ENCODE measurements at places on chromosomes 3 and 15.

- no peak for DNase-seq
These were observed 596 bp downstream of the BTD start for GRCh38 chr3:15602146-15602536.

GRCh38 chr3:157170861-157171260 is 10.9 kb upstream of the CCNL1 start:
- no peak for DNase-seq

DNA sequence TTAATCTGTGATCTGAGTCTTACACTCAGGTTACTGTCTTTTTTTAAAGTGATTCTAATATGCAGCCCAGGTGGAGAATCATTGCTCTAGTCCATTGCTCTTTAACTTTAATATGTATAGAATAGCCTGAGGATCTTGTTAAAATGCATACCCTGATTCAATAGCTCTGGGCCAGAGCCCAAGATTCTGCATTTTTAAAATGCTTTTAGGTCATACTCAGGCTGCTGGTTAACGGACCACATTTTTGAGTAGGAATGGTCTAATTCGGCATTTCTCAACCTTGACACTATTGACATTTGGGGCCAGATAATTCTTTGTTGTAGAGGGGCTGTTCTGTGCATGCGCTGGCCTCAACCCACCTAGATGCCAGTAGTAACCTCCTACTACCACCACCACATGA is 20.9 kb upstream of the FSTL1 start:
- DNase-seq: no peak

- DNase-seq: no peak
These were observed 234.1 kb downstream of the GREM1 start for GRCh38 chr15:32951736-32952464.

GRCh38 chr15:70101459-70102113 is 3.9 kb upstream of the TLE3 start:
- DNase-seq: peak; percentile 99

GRCh38 chr3:151276687-151277042 is 1.7 kb downstream of the P2RY14 start:
- DNase-seq: no peak

GRCh38 chr3:137789236-137789635 is 25.1 kb downstream of the SOX14 start:
- no peak for DNase-seq

Data from NCI-H1105 (cell line).